ENCODE measurements at places on chromosomes 2 and 18.

DNA sequence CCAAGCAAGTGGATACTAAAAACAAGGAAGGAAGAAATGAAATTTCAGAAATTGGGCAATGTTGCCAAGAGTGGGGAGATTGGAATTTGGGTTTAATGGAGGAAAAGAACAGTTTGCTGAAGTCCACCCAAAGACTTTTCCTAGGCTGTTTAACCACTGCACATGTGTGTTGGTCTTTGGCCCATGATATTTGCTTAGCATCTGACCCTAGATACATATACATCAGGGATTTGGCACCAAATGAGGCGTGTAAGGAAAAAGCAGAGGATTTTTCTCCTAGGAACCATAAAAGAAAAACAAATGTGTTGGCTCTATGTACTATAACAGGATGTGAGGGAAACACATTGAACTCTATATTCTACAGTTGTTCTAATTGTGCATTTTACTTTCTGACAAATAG, 80.7 kb upstream of the CD28 start:
- no peak for DNase-seq

GRCh38 chr2:2931318-2932075, 446.1 kb downstream of the EIPR1 start:
- no peak for DNase-seq

DNA sequence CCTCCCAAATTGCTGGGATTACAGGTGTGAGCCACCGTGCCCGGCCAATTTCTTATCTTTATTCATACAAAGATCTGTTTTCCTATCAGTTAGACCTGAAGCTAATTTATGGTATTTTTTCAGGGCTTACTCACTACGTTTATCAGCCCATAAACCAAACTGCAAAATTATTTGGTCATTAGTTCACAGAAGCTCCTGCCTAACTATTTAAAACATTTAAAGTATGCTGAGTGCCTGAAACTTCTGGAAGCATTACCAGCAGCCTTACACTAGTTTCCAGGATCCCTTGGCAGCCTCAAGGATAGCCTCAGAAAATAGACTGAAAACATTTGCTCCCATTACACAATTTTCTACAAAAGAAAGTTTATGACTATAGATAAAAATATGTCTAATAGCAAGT, 68.8 kb downstream of the GALNT13 start:
- no peak for DNase-seq

DNA sequence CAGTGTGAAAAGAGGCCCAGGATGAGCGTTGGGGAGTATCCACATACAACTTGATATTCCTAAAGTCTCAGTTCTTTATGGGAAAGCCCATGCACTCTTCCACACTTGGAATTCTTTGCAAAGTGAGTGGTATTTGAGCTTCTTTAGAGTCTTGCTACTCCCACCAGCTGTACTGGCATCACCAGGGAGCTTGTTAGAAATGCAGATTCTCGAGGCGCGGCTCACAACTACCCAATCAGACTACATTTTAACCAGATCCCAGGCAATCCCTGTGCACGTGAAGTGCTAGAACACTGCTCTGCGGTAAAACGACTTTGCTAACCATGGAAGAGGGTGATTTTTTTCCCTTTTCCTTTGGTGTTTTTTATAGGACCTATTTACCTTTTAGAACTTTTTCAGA, 184.7 kb downstream of the NEDD4L start:
- no peak for DNase-seq

DNA sequence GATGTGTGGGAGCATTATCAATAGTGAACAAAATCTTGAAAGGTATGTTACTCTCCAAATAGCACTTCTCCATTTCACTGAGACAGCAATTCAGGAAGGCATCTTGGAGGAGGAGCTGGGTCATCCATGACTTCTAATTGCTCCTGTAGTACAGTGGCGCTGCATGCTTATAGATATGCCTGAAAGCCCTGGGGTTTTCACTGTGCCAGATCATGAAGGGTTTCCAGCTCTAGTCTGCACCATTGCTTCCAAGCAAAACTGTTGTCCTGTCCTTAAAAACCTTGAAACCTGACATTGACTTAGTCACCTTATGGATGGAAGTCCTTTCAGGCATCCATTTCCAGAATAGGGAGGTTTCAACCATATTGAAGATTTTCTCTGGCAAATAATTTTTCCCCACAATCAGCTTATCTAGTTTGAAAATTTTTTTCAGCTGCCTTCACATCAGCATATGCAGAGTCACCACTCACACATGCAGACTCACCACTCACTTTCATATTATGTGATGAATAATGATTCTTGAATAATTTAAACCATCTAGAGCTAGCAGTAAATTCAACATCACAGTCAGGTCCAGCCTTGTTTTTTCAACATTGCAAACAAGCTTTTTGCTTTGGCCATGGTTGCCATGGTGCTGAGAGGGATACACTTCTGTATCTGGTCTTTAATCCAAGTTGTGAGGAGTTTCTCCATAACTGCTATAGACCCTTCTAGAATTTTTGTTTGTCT, 297.1 kb downstream of the CLIP4 start:
- no peak for DNase-seq

DNA sequence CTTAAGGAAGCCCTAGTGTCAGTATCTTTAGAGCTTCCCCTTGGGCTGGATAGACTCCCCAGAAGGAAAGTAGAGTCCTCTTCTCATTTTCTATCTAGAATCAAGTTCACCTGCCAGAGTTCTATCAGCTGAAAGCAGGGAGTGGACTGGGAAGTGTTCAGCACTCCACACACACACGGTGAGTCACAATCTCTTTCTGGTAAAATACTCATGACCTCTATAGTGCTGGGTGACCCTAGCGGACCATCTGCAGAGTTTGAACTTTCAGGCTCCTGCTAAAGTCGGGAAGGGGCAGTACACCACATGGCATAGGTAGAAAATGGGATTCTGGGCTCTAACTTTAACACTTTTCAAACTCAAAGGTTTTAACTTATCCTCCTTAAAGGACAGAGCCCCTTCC, 43.3 kb downstream of the SAP130 start:
- no peak for DNase-seq

DNA sequence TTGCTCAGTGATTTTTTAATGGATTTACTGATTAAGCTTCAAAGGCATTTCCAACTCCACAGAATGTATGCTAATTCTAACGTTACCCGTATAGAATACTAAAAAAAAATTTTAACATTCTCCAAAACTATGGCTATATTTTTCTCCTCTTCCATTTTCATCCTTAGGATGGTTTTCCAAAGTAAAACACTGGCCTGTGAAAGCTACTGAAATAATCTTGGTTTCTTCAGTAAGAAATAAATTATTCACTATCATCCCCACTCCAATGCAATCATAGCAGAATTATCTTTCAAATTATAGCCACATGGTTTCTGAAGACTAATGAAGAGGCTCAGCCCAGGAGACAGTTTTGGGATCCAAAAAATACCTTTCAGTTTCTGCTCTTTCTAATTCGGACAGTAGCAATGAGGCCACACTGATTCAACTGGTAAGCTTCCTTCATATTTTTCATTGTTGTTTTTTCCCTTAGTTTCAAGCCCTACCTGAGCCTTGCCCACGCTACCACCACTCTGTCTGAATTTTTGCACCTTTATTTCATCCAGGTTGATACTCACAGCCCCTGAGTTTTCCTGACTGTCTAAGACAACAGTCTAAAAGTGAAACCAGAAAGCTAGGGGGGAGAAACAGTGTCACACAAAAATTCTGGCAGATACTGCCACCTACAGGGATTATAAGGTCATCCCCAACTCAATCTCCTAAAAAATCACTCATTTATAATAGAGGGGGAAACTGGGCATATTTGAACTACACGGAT, 887.9 kb downstream of the NRXN1 start:
- DNase-seq: no peak

DNA sequence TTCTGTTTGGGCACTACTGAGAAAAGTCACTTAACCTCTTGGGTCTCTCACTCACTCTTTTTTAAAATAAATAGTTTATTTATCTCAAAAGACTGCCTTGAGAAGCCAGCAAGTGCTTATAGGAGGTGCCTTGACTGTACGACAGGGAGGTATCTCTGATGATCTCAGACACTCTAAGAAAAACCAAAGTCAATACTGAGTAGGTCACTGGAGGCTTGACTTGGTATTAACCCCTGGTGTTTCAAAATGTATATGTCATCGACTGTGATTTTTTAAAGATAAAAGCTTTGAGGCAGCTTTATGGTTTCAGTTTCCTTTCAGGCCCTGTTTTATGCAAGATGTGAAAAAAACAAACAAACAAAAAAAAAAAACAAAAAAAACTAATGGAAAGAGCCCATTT, 33.7 kb downstream of the MREG start:
- no peak for DNase-seq

GRCh38 chr18:8806798-8807487, 101.6 kb downstream of the MTCL1 start:
- DNase-seq: no peak

DNA sequence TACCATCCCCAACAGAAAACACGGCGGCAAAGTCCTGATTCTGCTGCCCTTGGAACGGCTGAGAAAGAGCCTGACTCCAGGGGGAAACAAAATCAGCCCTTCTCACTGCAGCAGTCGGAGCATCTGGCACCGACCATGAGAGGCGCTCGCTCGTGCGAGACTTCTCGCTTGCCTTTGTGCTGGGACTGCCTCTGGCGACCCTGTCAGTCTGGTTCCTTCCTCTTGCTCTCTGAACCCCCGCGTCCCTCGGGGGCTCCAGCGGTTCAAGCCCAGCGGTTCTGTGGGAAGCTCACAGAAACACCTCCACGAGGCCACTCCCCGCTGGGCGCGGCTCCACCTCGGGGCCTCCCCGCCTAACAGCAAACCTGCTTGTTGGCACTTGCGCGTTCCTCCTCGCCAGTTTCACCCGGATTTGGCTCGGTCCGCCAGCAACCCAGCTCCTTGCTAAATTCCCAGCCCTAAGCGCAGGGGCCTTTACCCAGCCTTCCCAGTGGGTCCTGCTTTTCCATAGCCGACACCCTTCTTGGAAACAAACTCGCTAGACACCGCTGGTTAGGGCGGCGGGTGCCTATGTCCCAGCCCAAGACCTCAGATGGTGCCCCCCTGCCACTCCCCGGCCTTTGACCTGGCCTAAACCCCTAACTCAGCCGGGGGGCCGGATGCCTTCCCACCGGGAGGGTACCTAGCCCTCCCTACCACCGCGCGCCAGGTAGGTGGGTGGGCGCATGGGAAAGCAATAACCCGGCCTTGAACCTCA, 2.2 kb downstream of the RND3 start:
- no peak for DNase-seq

- no peak for DNase-seq
These were observed 14.5 kb downstream of the GPC1 start for GRCh38 chr2:240449764-240450531.

DNA sequence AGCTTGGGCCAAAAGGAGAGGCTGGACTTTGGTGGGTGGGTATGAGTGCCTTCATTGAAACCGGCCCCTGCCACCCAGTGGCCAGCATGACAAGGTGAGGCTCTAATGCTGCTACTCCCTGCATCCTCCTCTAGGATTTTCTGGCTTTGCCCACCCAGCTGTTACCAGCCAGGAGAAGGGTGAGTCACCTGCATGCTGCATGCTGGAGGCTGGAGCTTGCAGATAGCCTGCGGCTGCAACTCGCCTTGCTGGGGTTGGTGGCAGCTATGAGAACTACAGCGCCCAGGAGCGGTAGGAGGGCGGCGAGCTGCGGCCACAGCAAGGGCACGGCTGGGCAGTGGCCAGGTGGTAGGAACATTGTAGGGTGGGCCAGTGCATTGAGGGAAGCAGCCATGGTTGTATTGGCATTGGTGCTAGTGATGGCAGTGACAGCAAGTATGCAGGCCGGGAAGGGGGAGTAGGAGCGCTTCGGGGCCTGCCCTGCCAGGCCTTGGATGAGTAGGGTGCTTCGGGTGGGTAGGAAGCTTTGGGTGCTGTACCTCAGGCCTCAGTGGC, 75.4 kb upstream of the SLC35G4 start:
- DNase-seq: no peak

- DNase-seq: no peak
These were observed 37.5 kb downstream of the KCNS3 start for GRCh38 chr2:17915811-17916518.

DNA sequence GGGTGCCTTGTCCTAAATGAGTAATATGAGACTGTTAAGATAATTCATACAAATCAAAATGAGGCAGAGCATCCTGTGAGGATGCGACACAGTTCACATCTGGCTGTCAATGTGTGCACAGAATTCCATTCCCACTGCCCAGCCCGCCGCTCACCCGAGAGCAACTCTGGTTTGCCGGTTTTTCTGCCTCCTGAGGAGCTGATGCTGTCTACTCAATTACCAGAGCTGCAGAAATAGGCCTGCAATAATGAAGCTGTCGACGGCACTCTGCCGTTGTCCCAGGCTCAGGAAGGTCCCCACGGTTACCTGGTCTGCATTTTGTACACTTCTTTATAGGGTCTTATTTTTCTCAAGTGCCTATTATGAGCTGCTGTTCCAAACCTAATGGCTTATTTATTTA, 55.7 kb upstream of the LYPD1 start:
- DNase-seq: no peak

DNA sequence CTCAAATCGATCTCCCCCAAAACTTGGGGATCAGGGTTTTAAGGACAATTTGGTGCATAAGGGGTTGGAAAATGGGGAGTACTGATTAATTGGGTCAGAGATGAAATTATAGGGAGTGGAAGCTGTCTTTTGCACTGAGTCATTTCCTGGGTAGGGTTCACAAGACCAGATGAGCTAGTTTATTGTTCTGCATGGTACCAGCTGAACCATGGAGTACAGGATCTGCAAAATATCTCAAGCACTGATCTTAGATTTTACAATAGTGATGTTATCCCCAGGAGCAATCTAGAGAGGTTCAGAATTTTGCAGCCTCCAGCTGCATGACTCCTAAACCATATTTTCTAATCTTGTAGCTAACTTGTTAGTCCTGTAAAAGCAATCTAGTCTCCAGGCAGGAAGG, 73.1 kb downstream of the CPO start:
- no peak for DNase-seq

DNA sequence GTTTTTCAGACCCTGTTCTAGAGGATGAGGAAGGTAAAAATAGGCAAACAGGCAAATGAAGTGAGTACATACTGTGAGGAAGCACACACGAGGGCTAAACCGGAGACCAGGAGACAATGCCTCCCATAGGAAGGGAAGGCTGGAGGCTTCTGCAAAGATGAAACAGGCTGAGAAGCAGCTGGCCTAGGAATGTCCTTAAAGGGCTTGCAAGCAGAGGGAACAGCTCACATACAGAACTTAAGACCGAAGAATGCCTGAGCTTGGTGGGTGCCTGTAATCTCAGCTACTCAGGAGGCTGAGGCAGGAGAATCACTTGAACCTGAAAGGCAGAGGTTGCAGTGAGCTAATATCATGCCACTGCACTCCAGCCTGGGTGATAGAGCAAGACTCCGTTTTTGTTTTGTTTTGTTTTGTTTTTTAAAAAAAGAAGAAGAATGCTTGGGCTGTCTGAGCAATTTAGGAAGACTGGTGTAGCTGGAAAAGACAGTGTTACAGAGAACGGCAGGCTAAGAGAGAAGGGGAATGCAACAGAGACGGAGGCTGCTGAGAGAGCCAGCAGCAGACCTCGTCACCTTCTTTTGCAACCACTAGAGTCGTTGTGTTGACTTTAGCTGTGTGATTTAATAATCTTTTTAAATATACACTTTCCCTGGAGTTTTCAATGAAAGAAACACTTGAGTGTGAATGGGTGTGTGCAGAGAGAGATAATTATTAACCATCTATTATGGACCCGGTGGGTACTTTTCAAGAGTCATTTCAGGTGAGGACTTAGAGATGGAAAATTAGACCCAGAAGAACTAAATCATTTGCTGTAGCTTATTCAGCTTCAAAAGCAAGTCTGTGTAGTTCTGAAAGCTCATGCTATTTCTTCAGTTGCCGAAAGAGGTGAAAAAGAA, 232.8 kb downstream of the GALR1 start:
- DNase-seq: no peak
